ENCODE measurements at places on chromosomes 11 and 22.

- no peak for DNase-seq
These were observed 89.8 kb upstream of the PARVA start for GRCh38 chr11:12287374-12288211.

DNA sequence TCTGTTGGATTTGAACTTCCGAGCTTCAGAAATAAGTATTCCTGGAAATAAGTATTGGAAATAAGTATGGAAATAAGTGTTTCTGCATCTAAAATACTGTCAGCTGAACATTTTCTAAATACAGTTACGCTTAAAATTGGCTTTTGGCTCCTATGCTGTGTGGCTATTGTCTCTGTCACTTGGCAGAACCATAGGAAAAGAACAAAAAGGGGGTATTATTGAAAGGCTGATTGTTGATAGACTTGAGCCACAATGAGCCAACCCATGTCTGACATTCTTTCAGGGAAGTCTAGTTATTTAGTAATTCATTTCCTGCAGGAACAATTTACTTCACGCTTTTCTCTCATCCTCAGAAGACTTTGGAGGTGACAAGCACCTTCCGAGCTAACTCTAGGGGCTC is 32.5 kb upstream of the LARGE1 start:
- no peak for DNase-seq

DNA sequence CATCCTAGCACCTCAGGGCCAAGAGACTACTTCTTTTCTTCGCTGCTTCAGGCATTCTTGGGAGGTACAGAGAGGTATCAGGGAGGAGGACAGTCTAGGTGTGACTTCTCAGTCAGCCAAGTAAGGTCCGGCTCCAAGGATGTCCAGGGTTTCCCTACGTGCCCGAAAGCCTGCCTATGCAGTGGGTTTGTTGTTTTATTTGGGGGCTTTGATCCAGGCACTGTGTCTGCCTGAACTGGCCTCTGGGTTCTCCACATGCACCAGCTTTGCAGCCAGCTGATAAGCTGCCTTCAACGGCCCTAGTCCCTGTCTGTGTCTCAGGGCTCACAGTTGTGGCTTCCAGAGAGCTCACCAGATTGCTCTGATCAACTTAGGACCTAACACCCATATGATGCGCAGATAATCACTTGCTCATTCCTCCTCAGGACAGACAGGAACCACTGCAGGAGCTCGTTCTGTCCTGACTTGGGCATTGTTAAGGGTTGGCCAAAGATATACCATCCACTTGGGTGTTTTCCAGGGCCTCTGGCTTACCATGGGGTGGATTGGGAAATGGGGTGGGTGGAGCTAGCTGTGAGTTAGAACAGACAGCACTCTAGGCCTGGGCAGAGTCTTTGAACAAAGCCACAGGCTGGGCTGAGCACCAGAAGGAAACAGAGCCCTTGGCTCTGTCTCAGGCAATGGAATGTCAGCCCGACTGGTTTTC is 45.5 kb upstream of the CRYBB3 start:
- no peak for DNase-seq

DNA sequence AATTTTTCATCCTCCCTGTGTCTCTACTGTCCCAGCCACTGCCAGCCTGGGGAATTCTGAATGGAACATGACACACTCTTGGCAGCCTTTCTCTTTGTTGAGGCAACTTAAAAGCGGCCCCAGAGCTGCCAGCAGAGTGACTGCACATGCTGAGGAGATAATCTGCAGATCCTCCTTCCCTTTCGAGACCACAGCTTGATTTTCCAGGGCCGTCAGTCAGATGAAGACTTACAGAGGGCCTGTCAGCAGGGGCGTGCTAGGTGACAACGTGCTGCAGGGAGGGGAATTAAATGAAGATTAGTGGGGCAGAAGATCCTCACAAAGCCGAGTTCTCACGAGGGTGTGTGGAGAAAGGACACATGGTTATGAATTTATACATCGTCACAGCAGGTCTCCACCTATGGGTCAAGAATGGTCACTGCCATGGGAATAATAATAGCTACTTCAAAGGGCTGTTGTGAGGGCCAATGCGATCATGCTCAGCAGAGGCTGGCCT is 193.5 kb upstream of the PITPNB start:
- no peak for DNase-seq

- no peak for DNase-seq
These were observed 25.9 kb downstream of the CAT start for GRCh38 chr11:34464591-34465051.

DNA sequence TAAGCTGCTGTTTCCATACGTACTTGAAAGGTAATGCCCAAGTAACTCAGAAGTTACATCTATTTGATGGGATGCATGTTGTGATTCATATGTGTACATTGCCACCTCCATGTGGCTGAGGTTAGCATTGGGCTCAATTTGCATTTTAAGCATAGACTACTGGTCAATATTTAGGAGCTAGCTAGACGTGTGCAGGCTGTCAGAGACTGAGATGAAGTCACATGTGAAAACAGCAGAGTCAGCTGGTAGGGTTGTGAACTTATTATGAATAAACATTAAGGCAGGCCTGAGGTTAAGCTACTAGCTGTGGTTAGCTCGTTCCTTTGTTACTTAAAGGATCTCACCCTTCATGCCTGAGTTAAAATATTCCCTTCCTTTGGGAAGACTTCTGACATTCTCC is 114.5 kb upstream of the MTNR1B start:
- DNase-seq: no peak

- DNase-seq: no peak
These were observed 69.7 kb upstream of the CDON start for GRCh38 chr11:126132319-126132718.

GRCh38 chr11:118930094-118930712 is 4.5 kb upstream of the BCL9L start:
- peak; percentile 74 for DNase-seq

- no peak for DNase-seq
These were observed 18.1 kb downstream of the THY1 start for GRCh38 chr11:119404872-119405271.

DNA sequence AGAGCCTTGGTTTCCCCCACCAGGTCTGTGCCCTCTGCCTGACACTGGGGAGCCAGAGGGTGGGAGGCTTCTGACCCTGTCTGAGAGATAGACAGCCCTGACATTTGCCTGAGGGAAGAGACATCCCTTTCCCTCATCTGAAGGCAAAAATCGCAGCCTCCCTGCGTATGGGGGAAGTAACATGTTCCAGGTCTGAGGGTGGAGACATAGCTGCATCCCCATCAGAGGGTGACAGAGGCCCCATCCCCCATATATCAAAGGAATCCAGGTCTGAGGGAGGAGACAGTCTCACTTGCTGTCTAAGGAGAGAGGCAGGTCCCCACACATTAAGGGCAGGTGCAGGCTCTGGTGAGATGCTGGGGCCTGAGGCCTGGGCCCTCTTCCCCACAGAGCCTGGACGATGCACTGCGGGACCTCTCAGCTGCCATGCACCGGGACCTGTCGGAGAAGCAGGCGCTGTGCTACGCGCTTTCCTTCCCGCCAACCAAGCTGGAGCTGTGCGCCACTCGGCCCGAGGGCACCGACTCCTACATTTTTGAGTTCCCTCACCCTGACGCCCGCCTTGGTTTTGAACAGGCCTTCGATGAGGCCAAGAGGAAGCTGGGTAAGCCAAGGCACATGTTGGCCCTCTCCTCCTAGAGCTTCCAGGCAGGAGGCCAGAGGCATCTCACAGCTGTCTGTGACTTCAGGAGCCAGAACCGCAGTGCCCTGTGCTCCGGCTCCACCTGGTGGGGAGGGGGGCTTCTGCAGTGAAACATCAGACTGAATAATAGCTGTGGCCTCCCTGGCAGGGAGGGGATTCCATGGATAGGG is 16.1 kb upstream of the RELT start:
- no peak for DNase-seq

DNA sequence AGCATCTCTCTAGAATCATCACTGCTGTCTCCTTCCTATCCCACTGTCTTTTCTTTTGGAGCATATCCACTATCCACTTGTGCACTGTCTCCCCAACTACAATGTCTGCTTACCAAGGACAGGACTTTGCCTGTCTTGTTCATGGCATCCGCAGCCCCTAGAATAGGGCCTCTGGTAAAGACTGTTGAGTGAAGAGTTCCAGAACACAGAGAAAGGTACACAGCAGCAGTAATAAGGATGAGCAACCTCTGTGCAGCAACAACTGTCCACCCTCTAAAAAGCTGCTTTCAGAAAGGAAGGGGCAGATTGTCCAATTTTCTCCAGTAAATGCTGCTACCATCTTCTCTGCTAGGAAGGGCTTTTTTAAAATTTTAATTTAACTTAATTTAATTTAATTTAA is 25.5 kb upstream of the BIRC3 start:
- no peak for DNase-seq

DNA sequence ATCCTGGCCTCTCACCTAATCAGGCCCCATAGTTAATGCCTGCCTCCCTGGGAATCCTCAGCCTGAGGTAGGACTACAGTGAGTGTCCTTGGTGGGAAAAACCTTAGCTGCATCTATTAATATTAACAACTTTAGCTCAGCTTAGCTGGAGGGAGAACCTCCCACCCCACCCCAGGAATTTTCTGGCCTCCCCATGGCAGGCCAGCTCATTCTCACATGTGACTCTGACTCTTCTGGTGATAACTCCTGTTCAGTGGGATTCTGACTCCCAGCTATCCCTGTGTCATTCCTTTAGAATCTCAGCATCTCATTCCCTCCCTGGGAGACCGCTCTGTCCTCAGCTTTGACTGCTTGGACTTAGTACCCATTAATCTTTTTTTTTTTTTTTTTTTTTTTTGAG is 14.5 kb downstream of the ART5 start:
- no peak for DNase-seq

DNA sequence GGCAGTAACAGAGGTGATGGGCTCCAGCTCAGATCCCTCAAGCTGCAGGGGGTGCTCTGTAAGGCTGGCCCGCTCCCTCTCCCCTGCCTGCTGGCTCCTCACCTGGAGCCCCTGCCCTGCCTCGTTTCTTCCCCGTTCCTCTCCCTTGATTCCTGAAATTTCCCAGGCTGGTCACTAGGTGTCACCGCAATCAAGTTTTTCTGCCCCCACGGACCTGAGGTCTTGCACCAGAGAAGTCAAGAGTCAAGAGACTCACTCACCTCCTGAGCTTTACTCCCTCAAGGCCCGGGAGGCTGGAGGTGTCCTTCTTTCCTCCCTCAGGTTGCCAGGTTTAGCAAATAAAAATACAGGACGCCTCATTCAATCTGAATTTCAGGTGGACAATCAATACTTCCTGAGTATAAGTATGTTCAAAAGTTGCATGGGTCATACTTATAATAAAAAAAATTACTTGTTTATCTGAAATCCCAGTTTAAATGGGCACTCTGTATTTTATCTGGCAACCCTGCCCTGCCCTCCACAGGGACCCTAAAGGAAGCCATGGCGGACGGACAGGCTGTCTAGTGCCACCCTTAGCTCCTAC is 69.2 kb downstream of the SCUBE1 start:
- no peak for DNase-seq

DNA sequence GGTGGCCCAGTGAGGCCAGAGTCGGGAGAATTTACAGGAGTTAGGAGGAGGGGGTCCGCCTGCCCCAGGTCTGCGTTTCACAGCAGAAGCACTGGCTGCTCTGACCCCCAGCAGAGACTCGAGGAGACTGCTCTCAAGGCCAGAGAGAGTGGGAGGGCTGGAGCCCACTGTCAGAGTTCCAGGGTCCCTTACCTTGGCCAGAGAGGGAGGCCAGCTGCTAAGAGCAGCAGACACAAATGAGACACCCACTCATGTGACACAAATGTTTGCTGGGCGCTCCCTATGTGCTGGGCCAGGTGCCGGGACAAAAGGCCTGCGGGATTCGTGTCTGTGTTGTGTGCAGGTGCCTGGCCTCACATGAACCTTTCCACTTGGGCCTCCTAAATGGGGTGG is 2.8 kb upstream of the TNFRSF13C start:
- no peak for DNase-seq

- DNase-seq: no peak
These were observed 184.2 kb downstream of the BLID start for GRCh38 chr11:121931748-121932352.

- no peak for DNase-seq
These were observed 45.6 kb downstream of the GLYAT start for GRCh38 chr11:58685973-58686722.

- no peak for DNase-seq
These were observed 392.2 kb downstream of the TBC1D22A start for GRCh38 chr22:47154621-47155081.

GRCh38 chr11:101444164-101444563 is 139.6 kb downstream of the TRPC6 start:
- DNase-seq: no peak

GRCh38 chr11:72553706-72554105 is 119.4 kb upstream of the CLPB start:
- no peak for DNase-seq

DNA sequence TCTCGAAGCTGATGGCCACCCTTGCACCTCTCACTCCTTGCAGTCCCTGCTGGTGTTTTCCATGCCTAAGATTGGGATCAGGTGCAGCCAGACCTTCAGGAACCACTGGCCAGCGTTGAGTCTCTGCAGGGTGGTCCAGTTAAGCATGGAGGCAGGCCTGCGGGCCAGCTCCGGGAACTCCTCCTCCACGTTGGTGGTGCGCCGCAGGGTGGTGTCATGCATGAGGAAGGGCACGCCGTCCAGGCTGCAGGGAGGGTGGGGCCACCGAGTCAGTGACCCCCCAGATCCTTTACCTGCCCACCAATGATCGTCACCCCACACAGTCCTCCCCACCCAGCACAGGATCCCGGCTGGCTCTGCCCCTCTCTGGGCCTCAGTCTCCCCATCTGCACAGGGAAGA is 10.0 kb upstream of the KLHL35 start:
- no peak for DNase-seq

- no peak for DNase-seq
These were observed 4.2 kb upstream of the STIP1 start for GRCh38 chr11:64181506-64182411.

DNA sequence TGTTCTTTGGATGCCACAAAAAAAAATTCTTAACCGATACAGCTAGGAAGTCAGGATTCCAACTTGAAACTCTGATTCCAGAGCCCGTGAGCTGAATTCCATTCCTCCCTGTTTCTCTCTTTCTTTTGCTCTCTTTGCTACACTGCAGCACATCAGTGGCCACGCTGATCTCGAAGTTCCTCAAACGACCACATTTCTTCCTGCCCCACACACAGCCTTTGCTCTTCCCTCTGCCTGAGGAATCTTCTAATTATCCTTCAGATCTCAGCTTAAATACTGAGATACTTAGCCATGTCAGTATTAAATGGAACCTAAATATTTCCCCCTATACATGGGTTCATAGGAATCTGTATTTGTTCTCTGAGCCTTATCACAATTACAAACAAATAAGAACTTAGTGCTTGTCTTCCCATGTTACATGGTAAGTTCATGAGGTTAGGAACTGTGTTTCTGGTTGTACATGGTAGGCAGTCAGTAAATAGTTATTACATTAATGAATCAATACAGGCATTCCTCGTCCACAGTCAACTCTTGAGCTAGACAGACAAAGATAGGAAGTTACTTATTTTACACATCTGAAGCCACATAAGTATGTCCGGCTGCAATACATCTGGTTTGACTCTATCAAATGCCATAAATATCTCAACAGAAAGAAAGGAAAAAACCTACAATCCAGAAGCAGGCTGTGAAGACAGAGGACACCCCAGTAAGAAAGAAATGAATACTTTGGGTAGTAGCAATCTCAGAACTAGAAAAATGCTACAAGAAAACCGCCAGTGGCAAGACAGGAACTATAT is 86.6 kb downstream of the MAML2 start:
- DNase-seq: no peak
